Activated CD8-positive, alpha-beta memory T cell treated with anti-CD3 and anti-CD28 coated beads for 48 hours (primary cell): ENCODE measurements at places on chromosomes 13 and 19.

DNA sequence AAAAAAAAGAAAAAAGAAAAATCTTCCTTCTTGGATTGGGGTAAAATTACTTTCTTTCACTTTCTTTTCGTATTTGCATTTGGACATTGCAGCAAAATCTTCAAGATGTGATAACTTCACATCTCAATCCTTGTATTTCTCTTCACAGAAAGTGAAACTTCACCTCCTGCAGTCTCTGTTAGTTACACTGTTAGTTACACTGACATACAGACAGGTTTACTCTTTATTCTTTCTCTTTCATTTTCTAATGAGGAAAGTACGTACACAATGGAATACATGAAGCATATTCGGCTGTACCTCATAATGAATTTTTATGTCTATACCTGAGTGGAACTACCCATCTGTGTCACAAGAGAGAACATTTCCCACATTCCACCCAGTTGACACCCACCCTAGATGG, 459.1 kb upstream of the GPC6 start:
- no peak for DNase-seq

- no peak for DNase-seq
Measured at GRCh38 chr19:33756177-33756576, 40.5 kb upstream of the KCTD15 start.

DNA sequence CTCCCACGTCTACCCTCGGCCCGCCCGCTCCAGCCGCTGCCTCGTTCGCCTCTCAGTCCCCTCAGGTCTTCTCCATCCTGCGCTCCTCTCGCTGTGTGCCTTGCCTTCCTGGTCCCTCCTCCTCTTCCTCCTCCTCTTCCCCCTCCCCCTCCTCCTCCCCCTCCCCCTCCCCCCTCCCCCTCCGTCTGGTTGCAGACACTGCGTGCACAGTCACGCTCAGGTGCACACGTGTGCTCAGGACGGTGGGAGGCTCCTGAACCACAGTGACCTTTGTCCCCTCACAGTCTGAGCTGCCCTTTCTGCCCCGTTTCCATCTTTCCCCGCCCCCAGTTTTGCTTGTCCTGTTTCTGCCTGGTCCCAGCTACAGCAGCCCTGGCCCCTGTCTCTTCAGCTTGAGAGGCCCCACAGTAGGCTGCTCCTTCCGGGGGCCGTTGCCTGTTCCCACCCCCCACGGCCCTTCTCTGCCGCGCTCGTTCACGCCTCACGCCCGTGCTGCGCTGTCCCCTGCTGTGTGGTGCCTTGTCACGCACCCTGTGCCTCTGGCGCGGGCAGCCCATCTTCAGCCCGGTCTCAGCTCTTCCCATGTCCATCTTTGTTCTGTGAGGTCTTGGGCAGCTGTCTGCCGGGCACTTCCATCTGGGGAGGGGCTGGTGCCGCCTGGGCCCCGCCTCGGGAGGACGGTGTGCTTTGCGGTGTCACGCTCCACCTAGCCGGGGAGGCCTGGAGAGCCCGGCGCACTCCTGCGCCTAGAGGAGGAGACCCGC, 13.8 kb upstream of the RPS15 start:
- DNase-seq = no peak

DNA sequence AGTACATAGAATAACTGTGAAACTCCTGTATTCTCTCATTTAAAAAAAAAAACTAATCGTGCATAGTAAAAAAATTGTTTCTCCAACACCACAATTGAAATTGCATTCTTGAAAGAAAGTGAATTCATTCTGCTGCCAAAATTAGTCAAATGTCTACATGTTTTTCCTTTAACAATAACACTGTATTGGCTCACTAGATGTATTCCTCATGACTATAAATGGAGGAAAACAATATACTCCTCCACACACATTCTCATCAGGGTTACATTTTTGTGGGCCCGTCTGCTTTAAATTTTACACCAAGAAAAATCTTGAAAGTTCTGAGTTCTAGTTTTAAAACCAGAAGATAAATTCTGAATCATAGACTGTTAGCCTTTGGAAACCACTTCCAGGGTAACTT, 233.6 kb downstream of the KLF12 start:
- DNase-seq = no peak

DNA sequence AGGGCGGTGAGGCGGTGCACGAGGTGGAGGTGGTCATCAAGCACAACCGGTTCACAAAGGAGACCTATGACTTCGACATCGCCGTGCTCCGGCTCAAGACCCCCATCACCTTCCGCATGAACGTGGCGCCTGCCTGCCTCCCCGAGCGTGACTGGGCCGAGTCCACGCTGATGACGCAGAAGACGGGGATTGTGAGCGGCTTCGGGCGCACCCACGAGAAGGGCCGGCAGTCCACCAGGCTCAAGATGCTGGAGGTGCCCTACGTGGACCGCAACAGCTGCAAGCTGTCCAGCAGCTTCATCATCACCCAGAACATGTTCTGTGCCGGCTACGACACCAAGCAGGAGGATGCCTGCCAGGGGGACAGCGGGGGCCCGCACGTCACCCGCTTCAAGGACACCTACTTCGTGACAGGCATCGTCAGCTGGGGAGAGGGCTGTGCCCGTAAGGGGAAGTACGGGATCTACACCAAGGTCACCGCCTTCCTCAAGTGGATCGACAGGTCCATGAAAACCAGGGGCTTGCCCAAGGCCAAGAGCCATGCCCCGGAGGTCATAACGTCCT, 9.4 kb upstream of the PROZ start:
- no peak for DNase-seq
